ENCODE measurements at places on chromosomes 3 and 15. TPM values are rescaled to one million over a fixed set of nuclear protein-coding genes. Genes with fewer than 3 reads are reported as not detected.

Gene DNAH12
- total RNA-seq, result 0.32 TPM

Gene DISP2
- 1.6 TPM for total RNA-seq

Gene PCOLCE2
- total RNA-seq, result not detected

Gene PLCH1
- 0.16 TPM for total RNA-seq

Gene CPN2
- not detected for total RNA-seq

- no peak for DNase-seq
Measured at GRCh38 chr15:43406808-43407207, 35.9 kb downstream of the TUBGCP4 start.

- DNase-seq, result peak; percentile 59
Measured at GRCh38 chr3:164460851-164461250, 617.4 kb downstream of the SI start.

DNA sequence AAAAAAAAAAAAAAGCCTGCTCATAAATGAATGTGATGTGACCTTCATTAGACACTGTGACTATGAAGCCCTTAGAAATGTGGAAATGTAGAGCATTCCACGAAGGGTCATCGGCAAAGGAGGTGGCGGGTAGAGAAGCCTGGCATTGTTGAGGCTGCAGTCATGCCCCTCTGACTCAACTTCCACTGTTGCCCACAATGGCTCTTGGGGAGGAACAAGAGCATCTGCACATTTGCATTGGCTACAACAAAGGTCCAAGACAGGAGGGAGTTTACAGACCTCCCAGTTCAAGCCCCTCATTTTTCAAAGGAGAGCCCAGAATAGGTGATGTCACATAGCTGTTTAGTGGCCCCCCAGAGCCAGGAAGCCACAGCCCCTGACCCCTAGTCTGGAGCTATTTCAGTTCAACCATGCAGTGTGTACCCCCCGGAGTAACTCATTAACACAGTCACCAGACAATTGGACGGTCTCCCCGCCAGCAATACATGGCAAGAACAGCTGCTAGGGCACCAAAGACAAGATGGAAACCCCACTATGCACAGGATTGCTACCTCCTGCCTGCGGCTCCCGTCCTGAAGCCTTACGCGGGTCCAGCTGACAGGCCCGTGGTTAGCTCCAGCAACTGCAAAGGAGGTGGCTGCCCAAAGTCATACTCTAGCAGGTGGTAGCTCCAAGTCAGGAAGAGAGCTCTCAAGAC lies 56.2 kb downstream of the SH3BP5 start:
- DNase-seq, result peak; percentile 84

- no peak for DNase-seq
Measured at GRCh38 chr3:132625613-132626012, 28.5 kb downstream of the ACKR4 start.

DNA sequence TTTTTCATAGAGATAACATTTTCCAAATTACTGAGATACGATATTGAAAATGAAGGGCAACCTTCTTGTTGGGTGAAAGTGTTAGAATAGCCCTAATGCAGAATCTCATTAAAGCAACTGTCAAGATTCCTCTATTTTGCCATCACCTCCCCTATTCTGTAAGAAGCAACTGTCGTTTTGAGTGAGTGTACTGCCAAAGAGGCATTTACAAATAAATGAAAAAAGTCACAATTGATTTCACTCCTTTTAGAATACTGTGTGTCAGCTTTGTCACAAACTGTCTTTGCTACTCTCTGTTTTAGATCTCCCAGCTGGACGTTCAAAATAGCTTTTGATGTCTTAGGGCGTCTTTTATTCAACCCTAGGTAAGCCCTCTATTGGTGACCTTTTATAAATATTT lies 322.8 kb upstream of the NAALADL2 start:
- no peak for DNase-seq

DNA sequence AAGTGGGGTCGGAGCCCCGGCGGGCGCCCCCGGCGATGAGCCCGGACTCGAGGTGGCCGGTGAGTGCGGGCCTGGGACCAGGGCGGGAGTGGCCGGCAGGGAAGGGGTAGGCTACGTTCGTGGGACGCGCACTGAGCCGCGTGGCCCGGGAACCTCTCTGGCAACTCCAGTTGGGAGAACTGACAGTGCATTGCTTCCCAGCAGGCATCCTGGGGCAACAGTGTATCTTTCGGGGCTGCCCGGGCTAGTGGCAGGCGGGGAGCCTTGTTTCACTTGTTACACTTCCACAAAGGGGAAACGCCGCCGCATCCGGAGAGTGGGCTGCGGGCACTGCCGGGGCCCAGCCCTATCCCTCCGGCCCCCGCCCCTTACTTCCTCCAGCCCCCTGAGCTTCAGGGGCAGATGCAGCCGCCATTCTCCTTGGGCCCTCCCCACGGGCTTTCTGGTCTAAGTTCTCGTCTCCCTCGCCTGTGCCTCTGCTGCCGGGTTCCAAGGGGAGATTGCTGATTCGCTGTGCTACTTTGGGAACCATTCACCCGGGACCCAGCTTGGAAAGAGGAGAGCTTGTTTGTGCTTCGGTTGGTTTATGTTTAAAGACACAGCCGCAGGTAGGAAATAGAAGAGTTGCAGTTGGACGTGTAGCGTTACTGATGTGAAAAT lies 675 bp downstream of the BRPF1 start:
- peak; percentile 7 for DNase-seq

GRCh38 chr15:38954090-38954489 lies 389.5 kb upstream of the RASGRP1 start:
- no peak for DNase-seq

- DNase-seq, result no peak
Measured at GRCh38 chr3:173008978-173009377, 132.1 kb downstream of the SPATA16 start.

DNA sequence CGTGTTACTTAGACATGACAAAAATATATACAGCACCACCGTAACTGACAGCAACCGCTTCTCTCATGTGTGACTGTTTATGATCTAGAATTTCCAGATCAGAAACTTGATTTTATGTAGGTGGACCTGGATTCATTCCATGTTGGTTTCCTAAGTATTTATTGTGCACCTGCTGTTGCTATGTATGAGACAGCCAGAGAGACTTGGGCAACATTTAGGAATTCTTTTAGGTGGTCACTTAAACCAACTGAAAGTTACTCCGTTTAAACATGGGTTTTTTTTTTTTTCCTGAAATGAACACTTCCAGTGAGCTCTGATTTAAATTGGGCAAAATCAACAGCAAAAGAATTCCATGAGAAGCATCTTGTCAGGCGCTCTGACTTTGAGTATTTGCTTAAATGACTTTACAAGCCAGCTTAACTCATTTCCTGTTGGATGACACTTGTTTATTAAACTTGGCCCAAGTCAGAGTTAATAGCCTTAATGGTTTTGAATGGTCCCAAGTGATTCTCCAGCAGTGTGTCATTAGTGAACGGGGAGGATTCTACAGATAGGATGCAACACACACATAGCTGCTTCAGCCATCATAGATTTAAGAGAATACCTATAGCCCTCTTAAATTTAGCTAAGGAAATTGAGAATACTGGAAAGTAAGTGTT lies 31.8 kb downstream of the MITF start:
- DNase-seq, result no peak

DNA sequence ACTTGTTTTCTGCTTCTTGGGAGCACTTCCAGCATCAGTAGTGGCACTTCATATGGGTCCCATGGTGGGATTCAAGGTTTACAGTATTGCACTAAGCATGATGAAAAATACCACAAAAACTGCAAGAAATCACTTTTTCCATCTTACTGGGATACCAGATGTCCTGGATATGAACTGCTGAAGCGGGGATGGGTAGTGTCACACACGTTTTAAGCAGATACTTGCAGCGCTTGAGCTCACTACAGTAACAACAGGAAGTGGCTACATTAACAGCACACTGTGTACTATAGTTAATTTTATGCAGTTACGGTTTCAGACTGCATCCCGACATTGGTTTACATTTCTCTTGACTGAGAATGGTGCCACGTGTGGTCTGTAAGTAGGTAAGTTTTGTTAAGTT lies 3.5 kb upstream of the ISG20 start:
- DNase-seq, result no peak

All from myocyte (in vitro differentiated cells).